ENCODE measurements at places on chromosomes 7 and 10.

- H3K4me3 ChIP-seq: no peak overlapping the region
- H3K36me3 ChIP-seq: no peaks in the 10 kb centered on the region
Measured at GRCh38 chr10:114058297-114058696, 14.6 kb downstream of the ADRB1 start.

DNA sequence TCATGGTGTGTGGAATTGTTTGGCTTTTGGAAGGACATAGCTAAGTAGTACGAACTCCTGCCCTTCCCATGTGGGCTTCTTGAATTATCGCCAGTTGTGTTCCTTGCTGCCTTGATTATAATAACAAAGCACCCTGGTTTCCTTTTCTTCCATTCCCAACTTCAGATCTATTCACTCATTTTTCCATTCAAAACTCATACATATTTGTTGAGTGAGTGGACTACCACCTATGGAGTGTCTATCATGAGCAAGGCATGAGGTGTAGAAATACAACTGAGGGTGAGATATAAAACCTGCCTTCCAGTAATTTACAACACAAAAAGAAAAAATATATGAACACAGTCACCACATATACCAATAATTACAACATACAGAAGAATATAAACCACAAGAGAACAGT lies 4.9 kb upstream of the COL17A1 start:
- no peak for DNase-seq
- H3K27ac ChIP-seq: no peak overlapping the region
- no peaks in the 10 kb centered on the region for H3K36me3 ChIP-seq
- no peaks in the 10 kb centered on the region for H3K27me3 ChIP-seq
- H3K4me1 ChIP-seq: no peaks in the 10 kb centered on the region

DNA sequence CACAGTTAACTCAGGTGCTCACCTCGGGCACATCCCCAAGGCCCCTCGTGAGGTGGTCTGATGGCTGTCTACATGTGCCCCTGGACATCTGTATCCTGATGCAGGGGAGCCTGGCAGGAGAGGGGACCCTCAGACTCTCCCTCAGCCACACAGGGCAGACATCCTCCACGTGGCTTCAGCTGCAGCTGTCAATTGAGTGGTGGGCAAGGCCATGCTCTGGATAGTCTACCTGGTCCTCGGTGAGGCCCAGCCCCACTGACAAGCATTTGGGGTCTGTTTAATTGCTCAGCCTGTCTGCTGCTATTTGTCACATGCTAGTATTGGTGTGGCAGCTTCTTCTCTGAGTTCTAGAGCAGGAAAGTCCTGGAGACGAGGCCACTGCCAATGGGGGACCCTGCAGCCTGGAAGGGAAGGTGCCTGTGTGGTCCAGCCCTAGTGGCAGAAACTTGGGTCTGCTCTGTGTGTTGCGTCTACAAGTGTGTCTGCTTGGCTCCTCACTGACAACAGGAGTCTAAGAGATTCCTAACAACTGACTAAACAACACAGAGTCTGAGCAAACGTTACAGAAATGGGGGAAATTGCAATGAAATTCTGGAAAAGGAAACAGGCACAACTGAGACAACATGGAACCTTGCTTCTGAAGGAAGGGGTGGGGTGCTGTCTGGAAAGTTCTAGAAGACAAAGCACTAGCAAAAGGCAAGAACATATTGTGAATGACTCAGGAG lies 59.3 kb upstream of the IGFBP3 start:
- H3K27me3 ChIP-seq: no peaks in the 10 kb centered on the region
- peaks cover 13% of the 10 kb centered on the region for H3K4me1 ChIP-seq
- no peak overlapping the region for H3K4me3 ChIP-seq
- no peak for DNase-seq

- H3K4me1 ChIP-seq: no peaks in the 10 kb centered on the region
- no peak overlapping the region for H3K27ac ChIP-seq
- no peak for DNase-seq
- no peak overlapping the region for H3K4me3 ChIP-seq
- H3K36me3 ChIP-seq: no peaks in the 10 kb centered on the region
- no peaks in the 10 kb centered on the region for H3K27me3 ChIP-seq
Measured at GRCh38 chr7:12637819-12638592, 49.4 kb upstream of the ARL4A start.

- H3K4me1 ChIP-seq: peaks cover 3% of the 10 kb centered on the region
- no peaks in the 10 kb centered on the region for H3K36me3 ChIP-seq
- H3K27me3 ChIP-seq: no peaks in the 10 kb centered on the region
- no peak overlapping the region for H3K4me3 ChIP-seq
- no peak for DNase-seq
- H3K27ac ChIP-seq: no peak overlapping the region
Measured at GRCh38 chr7:135712182-135712782, 15.7 kb downstream of the SLC13A4 start.

- H3K27me3 ChIP-seq: no peaks in the 10 kb centered on the region
- peaks cover 7% of the 10 kb centered on the region for H3K4me1 ChIP-seq
- no peaks in the 10 kb centered on the region for H3K36me3 ChIP-seq
Measured at GRCh38 chr10:121662945-121663917, 65.0 kb upstream of the FGFR2 start.

- no peak overlapping the region for H3K4me3 ChIP-seq
- H3K27me3 ChIP-seq: no peaks in the 10 kb centered on the region
- DNase-seq: no peak
- H3K36me3 ChIP-seq: no peaks in the 10 kb centered on the region
- no peaks in the 10 kb centered on the region for H3K4me1 ChIP-seq
- no peak overlapping the region for H3K27ac ChIP-seq
Measured at GRCh38 chr7:147013825-147014224, 897.2 kb downstream of the CNTNAP2 start.
